Fibroblast of skin of back (primary cell): ENCODE measurements at places on chromosomes 3 and 15.

DNA sequence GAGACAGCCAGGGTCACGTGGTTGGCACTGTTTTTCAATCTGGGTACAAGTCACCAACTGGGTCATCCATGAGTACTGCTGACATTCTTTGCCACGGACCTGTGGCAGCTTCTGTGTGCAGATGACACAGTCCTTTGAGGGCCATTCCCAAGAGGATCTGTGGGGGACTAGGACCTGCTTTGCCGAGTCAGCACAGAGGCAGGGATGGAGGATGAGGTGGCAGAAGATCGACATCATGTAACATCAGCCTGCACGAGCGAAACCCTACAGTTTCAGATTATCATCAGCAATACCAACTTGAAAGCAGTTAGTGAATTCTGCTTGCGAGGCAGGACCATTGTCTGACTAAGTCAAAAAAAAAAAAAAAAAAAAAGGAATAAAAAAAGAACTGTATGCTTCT lies 227.7 kb downstream of the FOXP1 start:
- DNase-seq: peak; percentile 9

GRCh38 chr3:45441584-45442310 lies 53.4 kb downstream of the LARS2 start:
- no peak for DNase-seq

- no peak for DNase-seq
Observed at GRCh38 chr3:110909839-110910238, 161.8 kb upstream of the NECTIN3 start.

GRCh38 chr3:133054586-133054985 lies 16.4 kb downstream of the TMEM108 start:
- DNase-seq: no peak

GRCh38 chr3:64399205-64399800 lies 174.0 kb upstream of the PRICKLE2 start:
- peak; percentile 73 for DNase-seq

- DNase-seq: no peak
Observed at GRCh38 chr15:98666841-98667240, 18.5 kb downstream of the IGF1R start.

- DNase-seq: no peak
Observed at GRCh38 chr3:15667484-15667883, 65.9 kb downstream of the BTD start.

- peak; percentile 9 for DNase-seq
Observed at GRCh38 chr15:93088981-93089726, at the start of gene RGMA. TSS of gene RGMA (minus strand) at chr15:93089211. CDS start at chr15:93088932, 279 bp downstream.

GRCh38 chr15:80828796-80829195 lies 49.6 kb downstream of the CEMIP start:
- DNase-seq: no peak

DNA sequence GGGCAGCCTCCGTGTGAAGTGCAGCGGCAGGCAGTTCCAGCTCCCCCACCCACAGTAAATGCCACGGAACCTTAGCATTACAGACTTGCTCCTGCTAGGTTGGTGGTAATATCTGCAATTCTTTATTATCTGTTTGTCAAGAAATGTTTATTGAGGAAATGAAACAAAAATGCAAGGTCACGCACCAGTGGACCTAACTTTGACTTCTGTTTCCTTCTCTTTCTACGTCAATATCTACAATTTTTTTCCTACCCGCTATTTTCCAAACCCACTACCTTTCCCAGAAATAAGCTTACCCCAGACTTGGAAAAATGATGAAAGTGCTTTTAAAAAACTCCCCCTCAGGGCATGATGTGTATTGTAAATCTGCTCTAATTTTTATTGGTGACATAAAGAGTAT lies 18.9 kb downstream of the ILDR1 start:
- DNase-seq: no peak

DNA sequence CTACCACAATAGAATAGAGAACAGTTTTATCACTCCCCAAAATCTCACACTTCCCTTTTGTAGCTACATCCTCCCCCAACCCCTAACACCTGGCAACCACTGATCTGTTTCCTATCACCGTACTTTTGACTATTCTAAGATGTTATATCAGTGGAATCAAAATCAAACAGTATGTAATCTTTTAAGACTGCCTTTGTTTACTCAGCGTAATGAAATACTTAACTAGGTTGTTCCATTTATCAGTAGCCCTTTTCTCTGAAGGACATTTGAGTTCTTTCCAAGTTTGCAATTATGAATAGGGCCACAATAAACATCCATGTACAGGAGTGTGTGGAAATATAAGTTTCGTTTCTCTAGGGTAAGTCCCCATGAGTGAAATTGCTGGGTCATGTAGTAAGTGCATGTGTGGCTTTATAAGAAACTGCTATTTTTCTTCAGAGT lies 372.3 kb downstream of the SV2B start:
- no peak for DNase-seq
